ENCODE measurements at places on chromosomes 16 and 17.

GRCh38 chr17:82923366-82924113 is 83.7 kb upstream of the ZNF750 start:
- peak; percentile 64 for DNase-seq

GRCh38 chr17:5770441-5771270 is 186.3 kb upstream of the NLRP1 start:
- DNase-seq, result no peak

DNA sequence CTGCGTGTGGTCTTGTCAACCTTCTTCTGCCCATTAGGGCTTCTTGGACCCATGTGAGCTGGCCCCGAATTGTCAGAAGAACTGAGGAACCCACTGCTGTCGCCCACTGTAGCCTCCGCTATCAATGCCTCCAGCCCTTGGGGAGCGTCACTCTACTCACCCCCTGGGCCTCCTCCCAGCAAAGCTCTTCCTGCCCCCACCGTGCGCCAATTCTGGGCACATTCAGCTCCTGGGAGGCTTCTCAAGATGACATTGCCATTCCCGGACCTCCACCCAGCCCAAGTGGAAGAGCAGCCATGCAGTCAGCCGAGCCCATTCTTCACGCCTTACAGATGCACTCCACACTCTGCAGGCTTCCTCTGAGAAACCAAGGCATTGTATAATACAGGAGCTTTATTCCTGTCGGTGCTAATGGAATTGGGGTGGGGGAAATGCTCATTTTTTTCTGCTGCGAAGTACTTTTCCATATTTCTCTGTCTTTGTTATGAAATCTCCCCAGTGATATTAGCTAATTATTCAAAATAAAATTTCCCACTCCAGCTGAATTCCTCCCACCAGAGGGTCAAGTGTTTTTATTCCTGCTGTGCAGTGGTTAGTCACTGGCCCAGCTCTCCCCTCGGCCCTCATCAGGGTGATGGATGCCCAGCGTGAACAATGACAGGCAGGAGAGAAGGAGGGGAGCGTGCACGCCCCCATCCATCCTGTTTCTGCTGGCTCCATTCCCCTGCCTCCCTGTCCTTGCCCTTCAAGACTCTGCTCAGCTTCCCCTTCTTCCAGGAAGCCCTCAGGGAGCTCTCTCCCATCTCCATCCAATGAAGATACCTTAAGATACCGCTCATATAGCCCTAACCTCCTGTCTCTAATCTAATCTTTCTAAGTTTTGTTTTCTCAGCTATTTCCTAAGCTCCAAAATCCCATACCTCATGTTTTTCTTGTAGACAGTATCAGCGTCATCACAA is 87.7 kb downstream of the C16orf95 start:
- DNase-seq, result no peak

- DNase-seq, result peak; percentile 96
These were observed at the start of gene ITPRIPL2 for GRCh38 chr16:19113577-19114358. TSS of gene ITPRIPL2 (plus strand) at chr16:19113964. CDS start at chr16:19114462, 498 bp downstream.

- DNase-seq, result no peak
These were observed 33.6 kb upstream of the CCR7 start for GRCh38 chr17:40598619-40599467.

DNA sequence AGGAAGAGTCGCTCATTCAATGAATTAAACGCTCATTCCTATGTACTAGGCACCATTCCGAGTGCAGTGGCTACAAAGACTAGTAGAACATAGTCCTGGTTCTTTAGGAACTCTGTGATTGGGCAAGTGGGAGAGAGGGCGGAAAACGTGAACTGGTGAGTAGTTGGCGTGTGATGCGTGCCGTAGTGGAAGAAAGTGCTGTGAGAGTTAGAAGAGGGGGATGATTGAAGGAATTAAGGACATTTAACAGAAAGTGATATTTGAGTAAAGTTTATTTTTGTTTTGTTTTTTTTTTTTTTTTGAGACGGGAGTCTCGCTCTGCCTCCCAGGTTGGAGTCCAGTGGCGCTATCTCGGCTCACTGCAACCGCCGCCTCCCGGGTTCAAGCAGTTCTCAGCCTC is 7.9 kb upstream of the SLFN14 start:
- no peak for DNase-seq

- peak; percentile 16 for DNase-seq
These were observed 26.6 kb upstream of the SRCIN1 start for GRCh38 chr17:38632334-38632733.

- no peak for DNase-seq
These were observed 28.6 kb upstream of the METRNL start for GRCh38 chr17:83050651-83051395.

- no peak for DNase-seq
These were observed 22.4 kb downstream of the TBC1D3B start for GRCh38 chr17:36153895-36154610.

DNA sequence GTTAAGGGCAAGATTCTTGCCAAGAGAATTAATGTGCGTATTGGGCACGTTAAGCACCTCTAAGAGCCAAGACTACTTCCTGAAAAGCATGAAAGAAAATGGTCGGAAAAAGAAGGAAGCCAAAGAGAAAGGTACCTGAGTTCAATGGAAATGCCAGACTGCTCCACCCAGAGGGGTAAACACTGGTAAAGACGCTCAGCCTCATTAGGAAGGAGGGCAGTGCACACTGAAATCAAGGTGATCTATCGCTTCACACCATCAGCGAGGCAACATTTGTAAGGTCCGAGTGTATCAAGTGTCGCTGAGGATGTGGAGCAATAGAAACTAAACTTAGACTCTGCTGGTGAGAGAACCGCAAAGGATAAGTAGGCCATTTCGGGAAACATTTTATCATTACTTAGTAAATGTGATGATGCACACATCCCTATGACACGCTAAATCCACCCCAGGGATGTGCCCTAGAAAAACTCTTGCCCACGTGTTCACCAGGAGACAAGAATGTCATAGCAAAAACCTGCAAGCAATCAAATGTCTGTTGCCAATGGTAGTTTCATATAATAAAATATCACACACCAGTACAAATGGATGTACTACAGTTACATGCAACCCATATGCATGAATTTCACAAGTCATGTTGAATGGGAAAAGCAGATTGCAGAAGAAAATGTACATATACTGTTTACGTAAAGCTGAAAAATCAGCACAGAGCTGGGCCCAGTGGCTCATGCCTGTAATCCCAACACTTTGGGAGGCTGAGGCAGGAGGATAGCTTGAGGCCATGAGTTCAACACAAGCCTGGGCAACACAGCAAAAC is 23.6 kb downstream of the CNTROB start:
- no peak for DNase-seq

DNA sequence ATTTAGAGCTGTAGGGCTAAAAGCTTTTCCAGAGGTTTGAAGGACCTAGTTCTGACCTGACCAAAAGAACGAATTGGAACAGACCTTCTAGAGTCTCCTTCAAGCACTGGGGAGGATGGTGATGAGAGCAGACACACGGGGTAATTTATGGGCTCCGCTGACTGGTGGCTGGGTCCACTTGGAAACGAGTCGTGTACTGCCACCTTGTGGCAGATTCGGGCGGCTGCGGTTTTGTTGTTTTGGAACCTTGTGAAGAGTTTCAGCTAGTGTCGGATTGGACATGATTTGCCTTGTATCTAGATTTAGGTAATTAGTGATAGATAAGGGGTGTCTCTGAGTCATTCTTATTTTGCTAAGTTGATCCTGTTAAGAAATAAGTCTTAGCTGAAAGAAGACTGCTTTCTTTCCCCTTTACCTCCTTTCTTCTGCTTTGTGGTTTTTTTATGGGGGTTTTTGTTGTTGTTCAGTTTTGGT is 98.9 kb downstream of the AATF start:
- peak; percentile 91 for DNase-seq

DNA sequence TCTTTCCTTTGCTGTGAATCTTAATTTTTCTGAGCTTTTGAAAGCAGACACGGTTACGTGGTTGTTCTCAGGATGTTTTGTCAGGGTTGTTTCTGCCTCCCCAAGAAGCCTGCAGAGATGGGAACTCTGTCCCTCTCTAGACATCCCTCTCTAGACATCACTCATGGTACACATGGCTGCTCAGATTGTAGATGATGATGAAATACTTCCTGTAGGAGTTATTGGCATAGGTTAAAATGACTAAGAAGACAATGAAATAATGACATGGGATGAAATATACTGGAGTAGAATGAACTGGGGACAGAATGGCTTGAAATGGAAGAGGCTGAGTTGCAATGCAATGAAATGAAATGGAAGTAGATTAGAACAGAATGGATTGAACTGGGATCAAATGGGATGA is 253.4 kb downstream of the SHISA9 start:
- DNase-seq, result no peak

DNA sequence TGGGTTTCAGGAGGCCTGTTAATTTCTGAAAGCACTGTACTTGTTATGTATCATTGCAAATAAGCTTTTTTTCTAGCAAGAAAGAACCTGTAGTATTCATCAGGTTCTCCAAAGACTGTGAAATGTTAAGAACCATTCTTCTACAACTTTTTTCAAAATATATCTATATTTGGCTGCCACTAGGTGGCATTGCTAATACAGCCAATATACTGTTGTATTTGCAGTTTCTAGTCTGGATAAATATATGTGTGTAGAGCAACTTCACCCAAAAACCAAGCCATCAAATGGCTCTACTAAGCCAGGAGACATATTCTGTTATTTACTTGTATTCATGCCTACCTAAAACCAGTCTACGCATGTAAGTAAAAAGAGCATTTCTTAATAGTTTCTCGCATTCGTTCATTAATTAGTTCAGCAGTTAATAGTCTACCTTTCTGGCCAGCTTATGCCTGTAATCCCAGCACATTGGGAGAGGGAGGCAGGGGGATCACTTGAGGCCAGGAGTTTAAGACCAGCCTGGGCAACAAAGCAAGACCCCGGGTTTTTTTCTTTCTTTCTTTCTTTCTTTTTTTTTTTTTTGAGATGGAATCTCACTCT is 39.5 kb downstream of the VMP1 start:
- DNase-seq, result no peak

- no peak for DNase-seq
These were observed at the start of gene TMC8 for GRCh38 chr17:78130437-78131101. TSS of gene TMC8 (plus strand) at chr17:78130771. CDS start at chr17:78131589, 818 bp downstream.

GRCh38 chr17:78933959-78934568 is 8.9 kb upstream of the TIMP2 start:
- DNase-seq, result peak; percentile 99

DNA sequence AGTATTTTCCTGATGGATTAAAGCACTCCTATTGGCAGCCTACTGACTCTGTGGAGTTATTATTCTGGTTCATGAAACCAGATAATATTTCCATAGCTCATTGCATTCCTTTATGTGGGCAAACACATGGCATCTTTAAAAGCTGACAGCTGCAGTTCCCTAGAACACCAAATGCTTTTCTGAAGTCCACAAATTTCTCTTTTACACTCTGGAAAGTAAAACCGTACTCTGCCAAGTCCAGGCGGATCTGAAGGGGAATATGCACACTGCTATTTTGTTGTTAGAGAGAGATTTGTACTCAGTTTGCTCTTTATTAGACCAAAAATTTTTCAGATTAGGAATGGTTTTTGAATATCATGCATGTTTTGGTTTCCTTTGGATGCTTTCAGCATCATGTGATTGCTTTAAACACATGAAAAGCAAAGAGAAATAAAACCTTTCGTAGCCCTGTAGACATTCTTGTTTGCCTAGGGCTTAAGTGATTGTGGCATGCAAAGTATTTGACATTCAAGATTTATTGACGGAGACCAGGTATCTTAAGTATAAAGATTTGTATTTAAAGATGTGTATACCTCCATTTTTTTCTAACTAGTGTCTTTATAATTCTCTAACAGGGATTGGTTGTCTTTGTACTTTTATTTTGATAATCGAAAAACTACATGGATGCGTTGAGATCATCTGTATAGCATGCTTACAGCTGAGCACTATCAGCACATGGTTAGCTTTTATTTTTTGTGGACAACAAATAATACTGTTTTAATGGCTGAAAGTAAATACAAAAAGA is 19.5 kb downstream of the SEC14L1 start:
- no peak for DNase-seq

DNA sequence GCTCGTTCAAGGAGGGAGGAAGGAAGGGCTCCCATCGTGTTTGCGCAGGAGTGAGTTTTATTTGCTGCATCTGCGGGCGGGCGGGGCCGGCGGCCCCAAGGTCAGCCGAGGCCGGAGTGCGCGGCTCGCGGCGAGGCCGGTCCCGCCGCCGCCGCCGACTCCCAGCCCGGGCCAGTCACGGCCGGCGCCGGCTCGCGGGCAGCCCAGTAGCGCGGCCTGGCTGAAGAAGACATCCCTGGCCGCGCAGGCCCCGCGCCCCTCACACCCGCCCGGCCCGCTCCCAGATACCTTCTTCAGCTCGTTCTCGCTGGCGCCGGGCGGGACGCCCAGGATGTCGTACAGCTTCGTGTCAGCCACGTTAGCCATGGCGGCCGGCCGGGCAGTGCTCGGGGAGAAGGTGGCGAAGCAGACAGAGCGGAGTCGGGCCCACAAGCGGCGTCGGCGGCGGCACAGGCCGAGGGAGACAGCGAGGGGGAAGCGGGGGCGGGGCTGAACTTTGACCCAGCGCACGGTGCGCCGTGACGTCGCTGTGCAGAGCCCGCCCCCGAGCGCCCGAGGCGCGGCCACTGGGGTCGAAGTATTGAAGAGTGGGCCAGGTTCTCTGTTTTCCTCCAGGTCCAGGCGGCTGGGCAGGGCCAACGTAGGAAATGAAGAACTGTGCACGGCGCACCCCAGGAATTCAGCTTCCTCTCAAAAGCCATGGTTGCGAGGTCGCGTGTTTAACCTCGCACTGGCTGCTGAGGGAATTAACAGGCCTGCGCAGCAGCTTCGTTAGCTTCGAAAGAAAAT is at the start of gene DNAJA2:
Gene DNAJA2 (minus strand): TSS at position 468 of the 789 bp plus-strand sequence. CDS start 102 bp downstream, at position 366.
- DNase-seq, result peak; percentile 98

- peak; percentile 72 for DNase-seq
These were observed 34.1 kb downstream of the TK2 start for GRCh38 chr16:66515596-66516508.

DNA sequence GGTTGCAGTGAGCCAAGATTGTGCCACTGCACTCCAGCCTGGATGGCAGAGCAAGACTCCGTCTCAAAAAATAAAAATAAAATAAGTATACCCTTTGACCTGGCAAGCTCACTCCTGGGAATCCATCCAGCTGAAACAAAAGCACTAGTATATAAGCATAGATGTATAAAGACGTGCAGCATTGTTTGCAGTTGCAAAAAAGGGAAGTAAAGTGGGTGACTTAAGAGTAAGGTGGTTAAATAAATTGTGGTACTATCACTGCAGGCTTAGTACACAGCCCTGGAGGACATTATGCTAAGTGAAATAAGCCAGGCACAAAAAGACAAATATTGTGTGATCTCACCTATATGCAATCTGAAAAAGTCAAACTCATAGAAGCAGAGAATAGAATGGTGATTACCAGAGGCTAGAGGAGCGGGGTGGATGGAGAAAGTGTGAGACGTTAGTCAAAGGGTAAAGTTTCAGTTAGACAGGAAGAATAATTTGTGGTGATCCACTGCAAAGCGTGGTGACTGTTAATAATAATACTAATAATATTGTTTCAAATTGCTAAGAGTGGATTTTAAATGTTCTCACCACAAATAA is 113.0 kb downstream of the MYO1D start:
- DNase-seq, result no peak

- no peak for DNase-seq
These were observed 17.4 kb upstream of the MPRIP start for GRCh38 chr17:17024778-17025300.
